Activated B cell treated with CpG ODN at 0.5 μM for 24 hours (primary cell): ENCODE measurements at places on chromosomes 7 and 10.

DNA sequence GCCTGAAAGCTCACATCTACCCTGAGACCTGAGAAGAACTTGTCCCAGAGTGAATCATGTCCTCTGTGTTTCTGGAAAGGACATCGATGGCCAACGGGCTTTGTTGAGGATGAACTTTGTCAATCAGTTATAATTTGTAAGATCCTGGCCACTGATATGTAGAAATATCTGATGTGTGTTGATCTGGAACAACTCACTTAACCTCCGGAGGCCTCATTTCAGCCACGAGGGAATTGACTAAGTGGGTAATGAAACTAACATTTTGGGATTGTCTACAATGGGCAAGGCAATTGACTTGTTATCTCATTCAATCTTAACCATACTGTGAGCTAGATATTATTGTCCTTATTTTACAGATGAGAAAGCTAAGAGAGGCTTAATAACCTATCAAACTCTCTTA is 468.1 kb upstream of the NRP1 start:
- no peak for DNase-seq

- no peak for DNase-seq
Observed at GRCh38 chr10:118729641-118730258, 25.0 kb downstream of the CACUL1 start.

GRCh38 chr7:95511716-95512260 is 26.0 kb downstream of the ASB4 start:
- DNase-seq, result peak; percentile 22

DNA sequence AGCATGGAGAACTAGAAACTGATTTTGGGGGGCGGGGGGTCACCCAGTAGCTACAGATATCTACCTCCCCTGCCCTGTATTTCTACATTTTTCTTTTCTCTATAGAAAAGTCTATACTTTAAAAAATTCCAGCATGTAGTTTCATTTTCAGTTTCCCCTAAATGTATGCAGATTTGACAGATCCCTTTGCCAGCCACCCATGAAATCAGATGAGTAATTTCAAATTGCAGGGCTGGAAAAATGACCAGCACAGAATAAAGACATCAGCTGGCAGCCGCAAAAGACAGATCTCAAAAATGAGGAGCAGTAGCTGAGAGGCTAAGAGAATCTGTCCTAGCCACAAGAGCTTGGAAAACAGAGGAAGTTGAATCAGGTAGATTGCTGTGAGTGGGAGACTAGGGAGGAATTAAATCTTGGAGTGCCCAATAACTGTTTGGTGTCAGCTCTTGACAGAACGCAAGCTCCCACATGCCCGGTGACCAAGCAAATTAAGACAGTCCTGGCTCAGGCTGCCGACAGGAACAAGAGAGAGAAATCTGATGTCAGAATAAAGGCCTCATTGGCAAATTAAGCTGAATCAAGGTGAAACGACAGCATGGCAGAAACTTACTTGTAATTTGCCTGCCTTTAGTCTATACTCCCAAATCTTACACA is 24.5 kb downstream of the ADRB1 start:
- DNase-seq, result no peak

- DNase-seq, result no peak
Observed at GRCh38 chr7:63054191-63054661, 944.4 kb upstream of the ZNF722 start.

GRCh38 chr10:44388641-44389040 is 3.7 kb upstream of the CXCL12 start:
- DNase-seq, result no peak

DNA sequence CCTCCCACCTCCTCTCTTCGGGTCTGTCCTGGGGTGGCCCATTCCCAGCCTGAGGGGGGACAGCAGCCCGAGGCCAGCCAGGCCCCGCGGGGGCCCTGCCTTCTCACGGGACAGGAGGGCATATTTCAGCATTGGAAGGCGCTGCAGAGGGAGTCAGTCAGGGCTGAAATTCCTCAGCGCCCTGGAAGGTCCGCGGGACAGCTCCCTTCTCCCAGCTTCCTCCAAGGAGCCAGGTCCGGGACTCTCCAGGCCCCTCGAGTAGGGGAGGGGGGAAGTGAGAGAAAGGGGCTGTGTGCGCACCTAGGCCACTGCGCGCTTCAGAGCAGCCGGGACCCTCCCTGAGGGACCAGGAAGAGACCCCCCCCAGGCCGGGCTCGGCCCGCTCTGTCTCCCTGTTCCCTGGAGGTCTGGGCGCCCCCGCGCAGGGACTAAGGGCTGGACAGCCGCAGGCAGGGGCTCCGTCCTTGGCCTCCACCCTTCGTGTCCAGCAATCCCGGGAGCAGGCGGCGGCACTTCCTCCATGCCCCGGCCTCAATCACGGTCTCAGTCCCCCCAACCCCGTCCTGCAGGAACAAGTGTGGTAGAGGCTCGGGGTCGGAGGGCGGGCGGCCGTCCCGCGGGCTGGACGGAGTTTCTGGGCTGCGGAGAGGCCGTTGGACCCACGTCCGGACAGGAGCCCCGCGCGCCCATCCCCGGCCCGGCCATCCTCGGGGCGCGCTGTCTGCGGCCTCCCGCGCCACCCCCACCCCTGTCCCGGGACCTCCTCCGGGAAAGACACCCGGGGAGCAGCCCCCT is 6.0 kb upstream of the ELFN1 start:
- DNase-seq, result peak; percentile 15

- DNase-seq, result no peak
Observed at GRCh38 chr7:158782761-158783401, 46.4 kb downstream of the ESYT2 start.

GRCh38 chr10:27759483-27760272 is 14.1 kb upstream of the MKX start:
- DNase-seq, result no peak

GRCh38 chr10:125370578-125370977 is 210.2 kb upstream of the CTBP2 start:
- no peak for DNase-seq

DNA sequence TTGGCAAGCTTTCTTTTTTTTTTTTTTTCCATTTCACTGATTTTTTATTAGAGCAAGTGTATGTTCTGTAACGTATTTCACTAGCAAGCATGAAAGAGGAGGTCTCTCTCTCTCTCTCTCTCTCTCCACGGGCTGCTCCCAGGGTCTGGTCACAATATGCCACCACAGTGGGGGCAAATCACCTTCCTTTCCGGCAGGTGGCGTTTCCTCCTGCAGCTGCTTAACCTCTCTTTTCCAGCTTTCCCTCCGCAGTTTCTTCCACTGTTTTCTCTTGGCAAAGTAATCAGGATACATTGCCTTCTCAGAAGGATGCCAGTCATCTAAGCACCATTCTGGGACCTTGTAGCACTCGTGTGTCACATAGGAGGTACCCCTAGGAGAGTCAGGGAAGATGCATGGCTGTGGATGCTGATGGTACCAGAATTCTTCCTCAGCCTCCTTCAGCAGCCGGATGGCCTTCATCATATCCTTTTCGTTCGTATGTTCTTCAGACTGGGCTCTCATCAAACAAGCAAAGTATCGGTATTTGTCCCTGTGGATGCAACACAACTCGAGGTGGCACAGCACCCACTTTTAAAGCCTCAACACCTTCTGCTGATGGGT is 197.3 kb upstream of the PODXL start:
- no peak for DNase-seq

- DNase-seq, result no peak
Observed at GRCh38 chr7:114925434-114925833, 3.5 kb downstream of the MDFIC start.

DNA sequence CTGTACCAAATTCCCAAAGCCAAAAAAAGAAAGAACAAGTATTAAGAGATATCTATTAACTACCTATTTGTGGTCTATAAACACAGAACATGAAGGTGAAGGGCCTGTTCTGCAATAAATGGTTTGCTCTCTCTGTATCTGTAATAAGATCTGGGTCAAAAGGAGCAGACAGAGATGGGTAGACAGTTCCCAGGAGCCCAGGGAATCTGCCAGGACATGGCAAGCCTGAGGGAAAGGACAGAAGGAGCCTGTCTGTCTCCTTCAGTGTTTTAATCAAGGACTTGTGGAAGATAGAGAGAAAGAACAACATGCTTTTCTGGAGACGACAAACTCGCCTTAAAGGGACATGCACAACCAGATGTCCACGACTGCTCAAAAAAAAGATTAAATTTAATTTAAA is 165.7 kb downstream of the ELMO1 start:
- no peak for DNase-seq
